NB4 (cell line): ENCODE measurements at places on chromosomes 1 and 21.

DNA sequence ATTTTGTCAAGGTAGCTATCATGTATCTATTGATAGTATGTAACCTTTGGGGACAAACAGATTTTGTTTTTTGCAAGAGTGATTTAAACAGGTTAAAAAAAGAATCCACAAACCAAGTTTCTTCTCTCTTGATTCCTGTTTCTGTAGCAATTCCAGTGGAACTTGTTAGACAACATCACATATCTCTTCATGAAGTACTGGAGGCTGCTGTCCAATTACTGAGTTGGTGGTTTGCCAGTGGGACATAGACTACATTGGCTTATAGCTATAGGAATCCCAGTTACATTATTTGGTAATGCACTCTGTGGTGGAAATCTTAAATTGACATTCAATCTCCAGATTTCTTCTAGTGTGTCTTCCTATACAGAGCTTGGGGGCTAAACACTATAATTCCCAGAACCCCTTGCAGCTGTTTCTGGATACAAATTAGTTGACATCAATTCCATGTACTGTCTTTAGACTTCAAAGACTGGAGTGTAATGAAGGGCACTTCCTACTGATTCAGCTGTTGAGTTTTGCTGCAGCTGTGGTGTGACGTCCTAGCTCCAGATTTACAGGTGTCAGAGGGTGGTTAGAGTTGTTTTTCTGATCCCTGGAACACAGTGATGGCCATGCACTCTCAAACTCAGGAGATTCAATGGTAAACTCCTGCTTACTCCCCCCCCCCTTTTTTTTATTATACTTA lies 29.4 kb upstream of the GCLM start:
- no peak for DNase-seq

DNA sequence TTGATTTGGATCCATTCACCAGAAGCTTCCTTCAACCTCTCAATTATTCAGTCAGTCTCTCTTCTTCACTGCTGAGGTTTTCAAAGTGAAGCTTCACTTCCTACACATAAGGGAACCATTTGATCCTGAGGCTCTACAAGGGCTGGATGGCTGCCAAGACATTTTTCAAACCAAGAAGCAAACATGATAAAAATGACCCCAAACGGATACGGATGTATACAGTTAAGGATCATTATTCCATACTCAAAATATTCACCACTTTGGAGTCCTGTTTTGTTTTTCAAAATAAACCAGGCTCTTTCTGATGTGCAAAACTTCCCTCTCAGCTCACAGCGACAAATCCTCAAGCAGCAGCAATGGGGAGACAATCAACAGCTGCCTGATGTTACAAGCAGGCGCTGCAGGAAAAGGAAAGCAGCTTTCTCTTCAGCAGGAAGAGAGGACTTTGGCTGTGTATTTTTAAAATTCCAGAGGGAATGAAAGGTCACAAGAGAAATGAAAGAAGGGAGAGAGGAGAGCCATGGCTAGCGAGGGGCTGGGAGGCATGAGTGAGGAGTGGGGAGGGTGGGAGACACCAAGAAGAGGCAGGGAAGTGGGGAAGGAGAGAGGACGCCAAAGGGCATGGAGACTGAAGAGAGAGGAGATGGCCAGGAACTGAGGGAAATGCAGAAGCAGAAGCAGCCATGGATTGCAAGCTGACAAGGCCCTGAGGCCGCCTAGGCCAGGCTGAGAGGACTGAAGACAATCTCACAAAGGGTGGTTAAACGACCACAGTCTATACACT lies 145.4 kb downstream of the SLC45A1 start:
- DNase-seq = no peak

DNA sequence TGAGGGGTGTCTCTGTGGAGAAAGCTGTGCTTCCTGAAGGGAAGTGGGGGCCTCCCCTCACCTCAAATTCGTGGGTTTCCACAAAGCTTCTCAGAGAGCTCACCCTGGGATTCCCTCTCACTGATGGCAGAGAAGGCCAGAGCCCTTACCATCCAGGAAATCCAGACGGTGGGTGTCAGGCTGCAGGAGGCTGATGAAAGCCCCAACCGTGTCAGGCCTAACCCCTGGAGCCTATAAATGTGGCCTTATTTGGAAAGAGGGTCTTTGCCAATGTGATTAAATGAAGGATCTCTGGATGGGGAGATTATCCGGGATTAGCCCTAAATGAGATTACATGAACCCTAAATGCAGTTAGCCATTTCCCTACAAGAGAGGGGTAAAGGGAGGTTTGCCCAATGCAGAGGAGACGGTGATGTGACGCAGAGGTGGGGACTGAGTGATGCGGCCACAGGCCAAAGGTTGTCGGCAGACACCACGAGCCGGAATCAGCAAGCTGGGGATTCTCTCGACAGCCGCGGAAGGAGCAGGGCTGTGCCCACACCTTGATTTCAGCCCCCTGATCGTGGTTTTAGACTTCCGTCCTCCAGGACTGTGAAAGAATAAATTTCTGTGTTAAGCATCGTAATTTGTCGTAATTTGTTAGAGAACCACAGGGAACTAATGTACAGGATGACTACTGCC lies 82.6 kb downstream of the TOMM20 start:
- DNase-seq = no peak

GRCh38 chr1:103230061-103230460 lies 121.7 kb upstream of the COL11A1 start:
- no peak for DNase-seq
